HAP-1 (cell line): ENCODE measurements at places on chromosomes 2 and 18.

- no peak for DNase-seq
Measured at GRCh38 chr2:29657674-29658073, 263.7 kb downstream of the ALK start.

GRCh38 chr18:59569390-59569791 lies 127.8 kb downstream of the CCBE1 start:
- DNase-seq = no peak

- DNase-seq = no peak
Measured at GRCh38 chr2:26864226-26864625, 16.3 kb downstream of the DPYSL5 start.

- DNase-seq = peak; percentile 46
Measured at GRCh38 chr2:190340369-190340768, 3.0 kb upstream of the INPP1 start.

GRCh38 chr2:77519164-77519887 lies 2.9 kb downstream of the LRRTM4 start:
- DNase-seq = no peak

DNA sequence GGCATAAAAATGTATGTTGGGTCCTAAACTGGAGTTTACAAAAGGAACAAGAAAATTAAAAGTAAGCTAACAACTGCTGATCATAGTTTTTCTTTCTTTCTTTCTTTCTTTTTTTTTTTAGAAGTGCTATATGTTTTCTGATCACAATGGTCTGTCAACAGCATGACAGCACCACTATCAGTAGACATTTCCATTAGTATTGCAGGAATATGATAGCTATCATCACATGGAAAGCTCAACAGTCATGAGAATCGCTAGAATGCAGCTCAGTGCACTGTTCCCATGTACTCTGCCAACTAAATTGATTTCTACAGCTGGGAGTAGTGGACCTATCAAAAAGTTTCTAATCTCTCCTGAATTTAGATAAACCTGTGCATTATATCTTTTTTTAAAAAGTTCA lies 950.3 kb upstream of the ACVR2A start:
- no peak for DNase-seq

DNA sequence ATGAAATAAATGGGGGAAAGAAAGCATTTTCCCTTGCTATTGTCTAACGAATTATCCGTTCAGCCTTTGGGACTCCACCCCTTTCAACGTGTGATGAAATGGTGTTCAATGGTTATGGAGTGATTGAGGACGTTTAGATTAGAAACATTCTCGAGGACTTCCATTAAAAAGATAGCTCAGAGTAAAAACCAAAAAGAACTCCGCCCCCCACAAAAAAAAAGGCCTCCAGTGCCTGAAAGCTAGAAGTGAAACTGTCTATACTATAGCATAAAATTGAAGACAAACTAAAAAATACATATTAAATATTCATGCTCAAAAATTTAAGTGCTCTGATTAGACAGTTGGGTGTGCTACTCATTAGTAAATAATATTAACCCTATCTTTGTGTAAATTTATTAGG lies 3.0 kb upstream of the ZNF516 start:
- no peak for DNase-seq

DNA sequence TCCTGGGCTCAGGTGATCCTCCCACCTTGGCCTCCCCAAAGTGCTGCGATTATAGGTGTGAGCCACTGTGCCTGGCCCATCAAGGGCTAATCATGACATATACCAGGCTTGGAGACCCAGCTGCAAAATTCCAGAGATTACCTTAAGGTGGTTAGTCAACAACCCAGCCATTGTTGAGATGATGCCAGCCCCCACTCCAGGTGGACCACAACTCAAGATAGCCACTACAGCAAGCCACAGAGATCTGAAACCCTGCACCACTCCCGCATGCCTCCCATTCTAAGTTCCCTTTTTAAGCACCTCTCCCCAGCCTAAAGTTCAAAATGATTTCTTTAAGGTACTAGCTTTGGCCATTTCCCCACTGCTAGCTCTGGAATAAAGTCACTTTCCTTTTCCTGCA lies 4.6 kb upstream of the CLK1 start:
- DNase-seq = no peak

GRCh38 chr2:149858901-149859634 lies 271.5 kb upstream of the MMADHC start:
- no peak for DNase-seq

- no peak for DNase-seq
Measured at GRCh38 chr2:238278626-238279323, 9.6 kb downstream of the PER2 start.

GRCh38 chr2:207437524-207438143 lies 92.1 kb upstream of the CREB1 start:
- DNase-seq = no peak

GRCh38 chr18:9604348-9604747 lies 10.0 kb downstream of the PPP4R1 start:
- DNase-seq = no peak

DNA sequence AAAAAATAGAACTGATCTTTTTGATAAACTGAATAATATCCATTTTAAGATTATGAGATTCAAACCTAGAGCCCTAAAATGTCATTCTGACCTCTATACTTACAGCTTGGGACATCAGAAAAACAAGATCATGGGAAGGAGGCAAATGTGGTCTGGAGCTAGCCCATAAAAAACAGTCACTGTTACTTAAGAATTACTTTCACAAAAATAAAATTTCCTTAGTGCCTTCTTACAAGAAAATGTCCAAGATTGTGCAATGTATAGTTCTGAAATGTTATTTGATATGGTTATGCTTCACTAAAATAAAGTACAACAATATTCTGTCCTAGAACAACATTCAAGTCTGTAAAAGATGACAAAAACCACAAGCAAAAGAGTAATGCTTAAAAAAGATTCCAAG lies 247.6 kb downstream of the DYM start:
- DNase-seq = no peak

GRCh38 chr2:12717191-12718014 lies 667 bp downstream of the TRIB2 start:
- DNase-seq = peak; percentile 38

DNA sequence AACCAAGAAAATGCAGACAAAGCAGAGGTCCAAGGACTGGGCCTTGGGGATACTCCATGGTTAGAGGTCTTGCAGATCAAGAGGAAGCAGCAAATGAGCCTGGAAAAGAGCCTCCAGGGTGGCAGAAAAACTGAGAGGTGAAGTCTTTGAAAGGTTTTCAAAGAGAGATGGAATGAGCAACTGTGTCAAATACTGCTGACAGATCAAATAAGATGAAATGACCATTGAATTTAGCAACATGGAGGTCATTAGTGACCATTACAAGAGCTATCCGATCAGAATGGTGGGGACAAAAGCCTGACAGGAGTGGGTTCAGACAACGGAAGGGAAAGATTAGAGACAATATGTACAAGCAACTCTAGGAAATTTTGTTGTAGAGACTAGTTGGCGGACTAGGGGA lies 1.5 kb downstream of the CLHC1 start:
- no peak for DNase-seq

DNA sequence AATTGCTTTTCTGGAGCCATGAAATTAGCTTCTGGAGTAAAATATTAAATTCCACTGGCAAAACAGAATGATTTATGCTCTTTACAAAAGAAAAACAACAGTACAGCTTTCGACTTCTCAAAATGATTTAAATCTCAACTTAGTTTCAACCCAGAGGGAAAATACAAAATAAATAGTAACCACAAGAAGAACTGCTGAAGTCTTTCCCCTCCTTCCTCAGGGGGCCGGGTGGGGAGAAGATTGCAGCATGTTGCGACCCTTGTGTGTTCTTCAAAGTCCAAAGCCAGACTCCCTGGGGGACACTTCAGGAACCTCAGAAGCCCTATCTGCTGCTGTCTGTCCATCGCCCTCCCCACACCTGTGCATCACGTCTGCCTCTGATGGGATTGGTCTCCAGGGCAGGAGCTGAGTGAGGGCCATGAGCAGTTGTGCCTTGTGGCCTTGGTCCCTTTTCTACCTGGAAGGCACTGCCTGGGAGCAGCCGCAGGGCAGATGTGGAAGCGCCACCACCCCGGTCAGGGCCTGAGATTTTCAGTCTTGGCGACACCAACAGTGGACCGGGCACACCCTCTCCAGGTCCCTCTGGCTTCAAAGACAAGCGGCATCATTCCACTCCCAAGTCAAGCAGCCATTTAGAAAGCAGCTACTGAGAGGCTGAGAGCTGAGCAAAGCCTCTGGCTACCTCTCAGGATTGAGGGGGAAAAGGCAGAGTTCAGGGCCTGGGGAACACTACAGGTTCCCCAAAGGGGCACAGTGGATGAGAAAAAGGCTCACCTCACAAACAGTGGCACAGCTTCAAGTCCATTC lies 210.1 kb upstream of the RAB6C start:
- DNase-seq = no peak

- DNase-seq = no peak
Measured at GRCh38 chr2:239401881-239402233, 1.0 kb upstream of the HDAC4 start.

GRCh38 chr2:70886541-70886987 lies 49.1 kb upstream of the ATP6V1B1 start:
- no peak for DNase-seq

DNA sequence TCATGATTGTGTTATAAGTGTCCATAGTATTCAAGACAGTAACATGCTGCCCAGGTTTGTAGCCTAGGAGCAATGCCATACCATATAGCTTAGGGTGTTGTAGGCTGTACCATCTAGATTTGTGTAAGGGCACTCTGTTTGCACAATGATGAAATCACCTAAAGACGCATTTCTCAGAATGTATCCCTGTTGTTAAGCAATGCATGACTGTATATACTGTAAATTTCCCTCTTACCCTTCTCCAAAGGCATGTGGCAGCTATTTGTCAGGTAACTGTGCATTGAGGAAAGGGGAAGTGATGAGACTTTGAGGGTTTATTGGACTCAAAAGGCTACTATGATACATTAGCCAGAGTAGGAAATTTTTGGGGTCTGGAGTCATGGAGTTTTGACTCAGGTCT lies 180.8 kb downstream of the VAPA start:
- DNase-seq = no peak

DNA sequence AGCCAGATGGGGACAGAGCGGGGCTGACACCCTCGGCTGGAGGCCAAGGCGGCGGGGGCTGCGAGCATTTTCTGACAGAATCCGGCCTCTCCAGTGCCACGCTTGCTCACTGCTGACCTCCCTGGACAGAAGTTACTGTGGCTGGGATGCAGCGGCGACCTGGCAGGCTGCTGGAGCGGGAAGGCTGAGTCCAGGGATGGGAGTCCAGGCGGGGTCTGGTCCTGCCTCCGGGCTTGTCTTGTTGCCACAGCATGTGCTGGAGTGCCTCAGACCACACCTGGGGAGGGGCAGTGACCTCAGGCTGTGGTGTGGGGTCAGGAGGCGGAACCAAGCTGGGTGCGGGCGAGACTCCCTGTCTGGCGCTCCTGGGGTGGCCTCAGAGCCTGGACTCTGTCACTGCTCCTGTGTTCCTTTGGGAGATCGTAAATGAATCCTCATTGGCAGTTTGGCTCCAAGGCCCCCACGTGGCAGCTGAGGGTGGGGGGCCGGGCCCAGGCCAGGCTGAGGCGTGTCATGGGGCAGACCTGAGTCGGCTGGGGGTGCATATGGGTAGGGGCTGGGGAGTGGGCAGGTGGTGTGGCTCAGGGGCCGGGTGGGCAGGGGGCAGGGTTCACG lies 5.5 kb downstream of the BOK start:
- peak; percentile 7 for DNase-seq

- no peak for DNase-seq
Measured at GRCh38 chr2:163554864-163555263, 180.9 kb downstream of the FIGN start.

- no peak for DNase-seq
Measured at GRCh38 chr18:27057519-27058234, 127.4 kb downstream of the CHST9 start.

DNA sequence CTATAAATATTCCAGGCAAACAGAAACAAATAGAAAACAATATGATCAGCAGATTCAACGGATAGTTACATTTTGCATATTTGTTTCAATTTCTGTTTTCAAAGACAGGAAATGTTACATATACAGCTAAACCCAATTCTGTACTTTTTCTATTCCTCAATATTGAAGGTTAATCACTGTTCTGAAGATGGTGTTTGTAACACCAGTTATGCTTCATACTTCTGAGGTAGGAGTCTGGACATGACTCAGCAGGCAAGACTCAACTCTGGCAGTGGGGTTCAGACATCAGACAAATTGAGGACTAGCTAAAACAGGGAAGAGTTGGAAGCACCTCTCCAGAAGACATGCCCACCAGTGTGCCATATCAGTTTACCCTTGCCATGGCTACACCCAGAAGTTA lies 16.6 kb downstream of the SERPINB13 start:
- no peak for DNase-seq

- peak; percentile 63 for DNase-seq
Measured at GRCh38 chr2:162301151-162301804, 17.2 kb downstream of the IFIH1 start.

GRCh38 chr18:6757931-6758330 lies 28.4 kb downstream of the ARHGAP28 start:
- no peak for DNase-seq

- no peak for DNase-seq
Measured at GRCh38 chr18:25075783-25076182, 276.2 kb downstream of the ZNF521 start.

- no peak for DNase-seq
Measured at GRCh38 chr2:172415157-172415864, 12.1 kb upstream of the ITGA6 start.

GRCh38 chr2:73218298-73218697 lies 4.3 kb downstream of the SMYD5 start:
- DNase-seq = no peak

DNA sequence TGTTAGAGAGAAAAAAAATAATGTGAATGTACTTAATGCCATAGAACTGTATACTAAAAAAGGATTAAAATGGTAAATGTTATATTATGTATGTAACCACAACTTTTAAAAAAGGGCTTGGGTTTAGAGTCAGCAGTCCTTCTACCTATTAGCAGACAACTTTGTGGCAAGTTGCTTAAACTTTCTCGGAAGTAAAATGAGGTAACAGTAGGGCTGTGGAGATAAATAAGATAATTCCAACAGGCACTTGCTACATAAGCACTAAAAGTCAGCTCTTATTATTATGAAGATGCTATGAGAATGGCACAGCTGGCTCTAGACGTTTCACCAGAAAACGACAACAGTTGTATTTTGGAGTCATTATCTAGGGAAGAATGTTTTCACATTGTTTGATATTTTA lies 31.3 kb downstream of the AAK1 start:
- no peak for DNase-seq

- peak; percentile 53 for DNase-seq
Measured at GRCh38 chr2:11744631-11745394, 1.6 kb upstream of the LPIN1 start.

- DNase-seq = no peak
Measured at GRCh38 chr2:138881126-138881525, 100.9 kb upstream of the NXPH2 start.

- DNase-seq = peak; percentile 8
Measured at GRCh38 chr18:3499501-3499900, 49.5 kb downstream of the TGIF1 start.
